ENCODE measurements at places on chromosomes 5 and 9.

DNA sequence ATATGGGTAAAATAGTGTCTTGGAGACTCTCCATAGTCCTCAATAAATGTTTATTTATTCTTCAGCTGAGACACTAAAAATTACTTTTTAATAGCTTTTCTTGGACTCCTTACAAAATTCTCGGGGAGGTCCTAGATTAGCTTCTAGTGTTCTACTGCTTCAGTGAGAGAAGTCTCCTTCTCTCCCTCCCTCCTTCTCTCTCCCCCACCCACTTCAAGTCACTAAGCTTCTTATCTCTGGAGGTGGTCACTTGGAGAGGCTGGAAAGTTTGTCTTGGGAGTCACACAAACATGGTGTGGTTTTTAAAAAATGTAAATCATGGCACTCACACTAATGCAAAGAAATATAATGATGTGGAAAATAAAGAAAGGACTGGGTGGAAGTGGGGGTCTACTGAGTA lies 64.1 kb downstream of the SEMA6A start:
- no peak for DNase-seq

DNA sequence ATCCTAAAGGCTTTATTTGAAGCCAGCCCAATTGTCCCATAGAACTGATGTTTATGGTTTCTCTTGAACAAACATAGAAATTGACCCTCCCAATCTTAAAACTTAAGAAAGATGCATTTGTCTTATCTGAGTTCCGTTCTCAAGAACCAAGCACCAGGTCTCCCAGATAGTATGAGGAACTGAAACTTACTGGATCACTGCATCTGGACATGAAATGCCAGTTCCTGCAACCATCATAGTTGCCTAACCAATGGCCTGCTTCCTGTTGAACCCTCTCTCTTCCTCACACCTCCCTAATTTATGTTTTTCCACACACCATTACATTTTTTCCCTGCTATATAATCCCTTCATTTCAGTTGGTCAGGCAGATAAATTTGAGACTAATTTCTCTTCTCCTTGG lies 478.9 kb downstream of the HTR1A start:
- DNase-seq: no peak

DNA sequence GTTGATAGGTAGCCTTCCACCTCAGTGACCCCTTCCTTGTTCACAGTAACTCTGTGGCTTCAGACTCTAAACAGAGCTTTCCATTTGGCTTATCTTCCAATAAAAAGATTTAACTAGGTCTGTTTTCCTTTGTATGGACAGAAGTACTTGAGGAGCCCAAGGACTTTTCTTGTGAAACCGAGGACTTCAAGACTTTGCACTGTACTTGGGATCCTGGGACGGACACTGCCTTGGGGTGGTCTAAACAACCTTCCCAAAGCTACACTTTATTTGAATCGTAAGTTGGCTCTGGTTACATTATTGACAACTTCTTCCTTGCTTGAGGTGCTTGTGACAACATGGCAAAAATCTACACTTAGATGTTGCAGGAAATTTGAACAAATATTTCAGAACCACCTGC lies 39.4 kb downstream of the OSMR start:
- DNase-seq: no peak

DNA sequence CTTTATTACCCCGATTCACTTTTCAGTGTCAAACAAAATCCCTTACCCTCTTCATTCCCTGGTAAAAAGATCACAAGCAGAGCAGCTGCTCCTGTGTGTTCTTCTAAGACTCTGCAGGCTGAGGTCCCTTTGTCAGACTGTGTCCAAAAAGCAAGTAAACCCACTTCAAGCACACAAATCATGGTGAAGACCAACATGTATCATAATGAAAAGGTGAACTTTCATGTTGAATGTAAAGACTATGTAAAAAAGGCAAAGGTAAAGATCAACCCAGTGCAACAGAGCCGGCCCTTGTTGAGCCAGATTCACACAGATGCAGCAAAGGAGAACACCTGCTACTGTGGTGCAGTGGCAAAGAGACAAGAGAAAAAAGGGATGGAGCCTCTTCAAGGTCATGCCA lies 34.5 kb downstream of the CREBRF start:
- DNase-seq: no peak

- DNase-seq: no peak
Observed at GRCh38 chr5:320524-321229, 837 bp upstream of the AHRR start.

- no peak for DNase-seq
Observed at GRCh38 chr5:90344689-90345088, 64.9 kb downstream of the CETN3 start.

- no peak for DNase-seq
Observed at GRCh38 chr9:121529237-121529987, 29.8 kb upstream of the GGTA1 start.

DNA sequence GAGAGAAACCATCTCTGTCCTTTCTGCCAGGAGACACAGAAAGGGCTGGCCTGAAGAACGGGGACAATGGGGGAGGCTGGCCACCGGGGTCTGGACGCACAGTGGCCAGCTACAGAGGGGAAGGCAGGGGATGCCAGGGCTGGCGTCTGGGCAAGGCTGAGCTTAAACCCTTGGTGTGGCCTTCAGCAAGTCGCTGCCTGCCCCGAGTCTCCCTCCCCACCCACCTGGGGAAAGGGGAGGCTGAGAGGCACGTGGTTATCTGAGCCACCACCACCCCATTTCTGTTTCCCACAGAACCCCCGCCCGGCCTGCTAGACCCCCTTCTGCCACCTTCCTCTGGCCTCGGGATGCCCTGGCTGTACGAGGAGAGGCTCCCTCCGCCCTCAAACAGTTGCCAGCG lies 115.3 kb downstream of the VAV2 start:
- no peak for DNase-seq

GRCh38 chr5:100788417-100788816 lies 114.7 kb downstream of the ST8SIA4 start:
- DNase-seq: no peak

- no peak for DNase-seq
Observed at GRCh38 chr9:88443480-88444113, 55.4 kb downstream of the SPIN1 start.

- DNase-seq: no peak
Observed at GRCh38 chr5:173972607-173972924, 16.4 kb upstream of the C5orf47 start.

DNA sequence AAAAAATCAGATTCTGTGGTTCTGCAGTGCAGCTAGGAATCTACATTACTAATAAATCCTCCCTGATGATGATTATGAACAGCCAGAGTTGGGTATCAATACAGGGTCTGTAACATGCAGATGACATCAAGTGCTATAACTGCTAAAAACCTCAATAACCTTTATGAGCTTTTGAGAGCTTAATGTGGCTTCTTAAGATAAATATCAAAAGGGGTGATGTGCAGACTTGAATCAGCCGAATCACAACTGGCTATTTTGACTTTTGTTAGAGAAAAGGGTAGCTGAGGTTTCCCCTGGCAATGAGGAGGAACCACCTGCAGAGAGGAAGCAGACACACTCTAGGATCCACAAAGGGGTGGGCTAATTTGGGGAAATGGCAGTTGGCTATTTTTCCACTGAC lies 30.2 kb downstream of the CAPSL start:
- no peak for DNase-seq

DNA sequence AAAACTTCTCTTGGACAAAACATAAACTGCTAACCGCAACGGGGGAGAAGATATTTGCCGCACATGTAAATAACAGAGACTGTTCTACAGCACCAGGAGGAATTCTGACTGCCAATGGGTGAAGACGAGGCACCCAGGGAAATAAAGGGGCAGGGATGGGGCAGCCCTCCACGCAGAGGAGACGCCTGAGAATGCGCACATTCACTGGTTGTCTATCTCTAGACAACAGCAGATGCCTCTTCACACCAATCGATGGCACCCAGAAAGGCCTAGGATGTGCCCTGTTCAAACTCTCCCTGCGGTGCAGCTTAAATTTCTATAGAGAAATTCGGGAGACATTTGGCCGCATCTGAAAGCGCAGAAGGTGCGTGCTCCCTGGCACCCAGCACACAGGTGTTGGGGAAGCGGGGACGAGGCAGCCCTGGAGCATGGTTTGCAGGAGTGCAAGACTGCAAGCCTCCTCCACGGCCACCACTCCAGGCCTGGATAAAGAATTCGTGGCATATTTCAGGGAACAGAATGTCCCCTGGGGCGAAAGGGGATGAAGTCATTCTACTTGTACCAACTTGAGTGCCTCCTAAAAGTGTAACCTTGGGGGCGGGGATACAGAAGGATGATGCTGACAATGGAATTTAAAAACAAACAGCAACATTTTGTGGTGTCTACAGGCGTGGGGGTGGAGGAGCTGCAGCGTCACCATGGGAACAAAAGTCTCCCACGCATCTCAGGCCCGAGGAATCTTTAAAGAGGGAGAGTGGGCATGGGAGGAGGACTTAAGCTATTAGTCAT lies 6.3 kb upstream of the IRX2 start:
- DNase-seq: no peak

GRCh38 chr9:135376511-135377265 lies 102.9 kb upstream of the PPP1R26 start:
- DNase-seq: no peak

GRCh38 chr5:58544195-58544594 lies 38.7 kb upstream of the RAB3C start:
- no peak for DNase-seq

GRCh38 chr9:129259375-129259774 lies 81.3 kb upstream of the IER5L start:
- no peak for DNase-seq

- DNase-seq: no peak
Observed at GRCh38 chr5:67031692-67032091, 164.9 kb downstream of the CD180 start.

- DNase-seq: no peak
Observed at GRCh38 chr5:89572696-89573095, 689.7 kb upstream of the MEF2C start.

GRCh38 chr5:15687401-15687800 lies 187.4 kb downstream of the FBXL7 start:
- DNase-seq: no peak

DNA sequence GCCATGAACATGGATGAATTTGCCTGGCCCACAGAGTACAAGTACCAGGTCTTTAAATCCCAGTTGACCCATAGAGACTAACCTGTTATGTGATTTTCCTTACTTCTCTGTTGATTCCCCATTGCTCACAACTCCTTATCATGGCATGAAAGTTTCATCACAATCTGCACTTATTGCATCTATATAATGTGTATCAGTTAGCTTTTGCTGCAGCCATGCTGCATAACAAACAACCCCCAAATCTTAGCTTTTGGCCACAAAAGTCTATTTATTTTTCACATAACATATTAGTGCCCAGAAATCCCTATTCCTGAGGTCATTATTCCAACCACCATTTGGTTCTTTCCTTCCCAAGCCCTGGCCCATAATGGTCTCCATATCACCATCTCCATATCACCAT lies 3.7 kb downstream of the GGTA1 start:
- no peak for DNase-seq

- no peak for DNase-seq
Observed at GRCh38 chr9:74570879-74571512, 73.9 kb downstream of the RORB start.

DNA sequence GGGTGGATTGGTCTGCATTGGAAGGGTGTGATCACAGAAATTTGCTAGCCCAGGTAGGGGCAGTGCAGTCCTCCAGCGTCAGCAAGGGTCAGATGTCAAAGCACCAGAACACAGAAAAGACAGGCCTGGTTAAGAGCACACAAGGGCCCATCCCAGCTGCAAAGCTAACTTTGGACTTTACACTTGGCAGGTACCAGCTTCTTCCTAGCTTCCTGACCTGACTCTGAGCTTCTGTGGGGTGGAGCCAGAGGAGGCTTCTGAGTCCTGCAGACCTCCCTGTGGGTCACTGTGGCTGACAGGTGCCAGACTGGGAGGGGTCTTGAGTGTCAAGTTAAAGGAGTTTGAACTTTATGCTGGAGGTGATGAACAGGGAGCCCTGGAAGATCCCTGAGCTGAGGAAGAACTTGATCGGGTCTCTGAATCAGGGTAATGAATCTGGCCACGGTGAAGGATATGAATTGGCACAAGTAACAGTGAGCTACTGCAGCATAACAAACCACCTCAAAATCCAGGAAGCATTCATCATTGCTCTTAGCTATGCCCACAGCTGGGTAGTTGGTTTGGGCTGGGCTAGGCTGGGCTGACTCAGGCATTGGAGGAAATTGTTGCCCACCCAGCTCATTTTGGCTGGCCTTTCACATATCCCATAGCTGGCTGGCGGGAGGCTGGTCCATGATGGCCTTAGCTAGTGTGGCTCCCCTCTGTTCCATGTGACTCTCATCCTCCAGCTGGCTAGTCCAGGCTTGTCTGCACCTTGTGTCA lies 63.4 kb downstream of the BARX1 start:
- DNase-seq: no peak

GRCh38 chr9:21294904-21295538 lies 10.1 kb downstream of the IFNA5 start:
- DNase-seq: no peak

DNA sequence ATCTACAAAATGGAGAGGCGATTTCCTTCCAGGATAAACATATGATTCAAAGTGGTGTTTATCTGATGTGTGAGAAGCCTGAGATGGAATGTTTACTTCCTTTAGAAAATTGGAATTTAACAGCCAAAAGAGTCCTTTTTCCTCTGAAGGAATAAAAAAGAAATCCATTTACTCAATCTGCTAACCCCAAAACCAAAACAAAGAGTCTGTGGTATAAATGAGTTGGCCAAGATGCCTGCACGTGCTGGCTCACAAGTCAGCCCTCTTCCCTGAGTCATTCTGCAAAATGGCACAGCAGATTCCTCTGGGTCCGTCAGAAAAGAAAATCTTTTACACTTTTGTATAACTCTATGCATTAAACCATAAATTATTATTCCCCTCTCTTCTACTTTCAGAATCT lies 60.8 kb downstream of the EBF1 start:
- no peak for DNase-seq

GRCh38 chr5:104890767-104891166 lies 1328.2 kb upstream of the NUDT12 start:
- no peak for DNase-seq

DNA sequence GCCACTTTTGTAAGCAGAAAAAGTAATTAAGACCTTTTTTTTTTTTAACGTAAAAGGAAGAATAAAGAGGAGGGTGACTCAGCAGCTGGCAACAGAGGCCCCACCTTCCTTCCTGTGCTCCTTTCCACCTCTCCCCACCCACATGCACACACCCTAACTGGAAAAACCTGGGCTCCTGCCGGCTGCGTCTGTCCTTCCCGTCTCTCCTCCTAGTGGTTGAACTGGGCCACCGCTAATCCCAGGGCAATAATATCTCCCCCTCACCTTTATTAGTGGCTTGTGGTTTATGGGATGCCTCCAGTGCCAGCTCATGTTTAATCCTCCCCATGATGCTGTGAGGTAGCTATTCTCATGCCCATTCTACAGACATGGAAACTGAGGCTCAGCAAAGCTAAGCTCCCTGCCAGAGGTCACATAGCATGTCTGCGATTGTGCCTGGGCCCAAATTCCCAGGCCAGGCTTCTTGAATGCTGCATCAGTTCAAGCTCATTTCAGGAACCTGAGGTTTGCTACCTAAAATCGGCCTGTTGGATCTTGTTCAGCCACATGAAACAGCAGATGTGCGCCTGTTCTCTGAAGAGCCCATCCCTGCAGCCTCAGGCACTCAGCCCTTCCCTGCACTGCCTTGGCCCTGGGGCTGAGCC lies 60.9 kb upstream of the IL17B start:
- no peak for DNase-seq

GRCh38 chr9:34993502-34994259 lies 4.1 kb downstream of the DNAJB5 start:
- no peak for DNase-seq
